ENCODE measurements at places on chromosomes 5 and 9. TPM values are rescaled to one million over a fixed set of nuclear protein-coding genes. Genes with fewer than 3 reads are reported as not detected.
A peak's percentile ranks its signal among the peaks of the same experiment; 100 is the strongest.

The EPB41L4B gene
- total RNA-seq = 20.6 TPM

The SMIM33 gene
- total RNA-seq = not detected

The SV2C gene
- total RNA-seq = under 0.01 TPM

The CSF1R gene
- 4.5 TPM for total RNA-seq

The CCDC187 gene
- total RNA-seq = 0.60 TPM

The QRFP gene
- not detected for total RNA-seq

The ADRA1B gene
- 2.6 TPM for total RNA-seq

DNA sequence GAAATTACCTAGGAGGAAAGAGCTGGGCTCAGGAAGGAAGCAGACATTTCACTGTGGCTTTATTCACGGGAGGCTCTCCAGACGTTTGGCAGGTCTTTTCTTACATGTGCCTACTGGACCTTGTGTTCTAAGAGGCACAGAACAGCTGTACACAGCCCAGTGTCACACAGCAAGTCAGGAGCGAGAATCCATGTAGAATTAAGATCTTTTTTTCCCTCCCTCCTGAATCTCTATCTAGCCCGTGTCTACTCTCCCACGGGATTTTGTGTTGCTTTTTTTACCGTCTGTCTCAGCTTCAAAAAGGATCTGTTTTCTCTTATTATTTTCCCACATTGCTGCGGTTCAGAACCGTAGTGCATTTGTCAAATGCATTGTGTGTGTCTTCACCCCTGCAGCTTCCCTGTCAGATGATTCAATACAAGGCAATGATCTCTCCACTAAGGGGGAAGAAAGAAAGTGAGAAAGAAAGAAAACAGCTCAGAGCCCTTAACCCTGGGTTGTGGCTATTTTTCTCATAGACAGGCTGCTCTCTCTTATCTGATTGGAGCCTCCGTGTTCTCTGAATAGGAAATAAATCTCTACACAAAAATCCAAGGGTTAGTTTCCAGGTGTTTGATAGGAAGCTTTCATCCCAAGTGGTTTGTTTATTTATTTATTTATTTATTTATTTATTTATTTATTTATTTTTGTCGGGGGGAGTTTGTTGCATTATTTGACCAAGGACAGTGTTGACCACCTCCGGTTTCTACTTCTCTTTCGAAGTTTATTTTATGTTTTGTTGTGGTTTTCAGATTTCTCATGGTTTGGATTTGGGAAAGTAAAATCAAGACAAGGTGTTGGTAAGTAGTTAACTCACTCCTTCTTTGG, 191.0 kb downstream of the NTRK2 start:
- no peaks in the 10 kb centered on the region for H3K27me3 ChIP-seq
- no peak for DNase-seq

- no peaks in the 10 kb centered on the region for H3K36me3 ChIP-seq
- DNase-seq = no peak
- H3K4me1 ChIP-seq = peaks cover 26% of the 10 kb centered on the region
These were observed 1.8 kb upstream of the MAML1 start for GRCh38 chr5:179730852-179731251.

- H3K4me3 ChIP-seq = no peak overlapping the region
- no peak for DNase-seq
- H3K36me3 ChIP-seq = no peaks in the 10 kb centered on the region
These were observed 101.4 kb downstream of the ATG10 start for GRCh38 chr5:82073179-82073578.

GRCh38 chr9:115116421-115117284, 1.3 kb downstream of the TNC start:
- peaks cover 27% of the 10 kb centered on the region for H3K27me3 ChIP-seq
- no peak overlapping the region for H3K27ac ChIP-seq
- no peaks in the 10 kb centered on the region for H3K36me3 ChIP-seq
- H3K4me1 ChIP-seq = peaks cover 15% of the 10 kb centered on the region
- no peak for DNase-seq

GRCh38 chr5:1929108-1929991, 46.6 kb upstream of the IRX4 start:
- no peaks in the 10 kb centered on the region for H3K36me3 ChIP-seq
- no peak overlapping the region for H3K4me3 ChIP-seq
- H3K27ac ChIP-seq = no peak overlapping the region
- DNase-seq = no peak

DNA sequence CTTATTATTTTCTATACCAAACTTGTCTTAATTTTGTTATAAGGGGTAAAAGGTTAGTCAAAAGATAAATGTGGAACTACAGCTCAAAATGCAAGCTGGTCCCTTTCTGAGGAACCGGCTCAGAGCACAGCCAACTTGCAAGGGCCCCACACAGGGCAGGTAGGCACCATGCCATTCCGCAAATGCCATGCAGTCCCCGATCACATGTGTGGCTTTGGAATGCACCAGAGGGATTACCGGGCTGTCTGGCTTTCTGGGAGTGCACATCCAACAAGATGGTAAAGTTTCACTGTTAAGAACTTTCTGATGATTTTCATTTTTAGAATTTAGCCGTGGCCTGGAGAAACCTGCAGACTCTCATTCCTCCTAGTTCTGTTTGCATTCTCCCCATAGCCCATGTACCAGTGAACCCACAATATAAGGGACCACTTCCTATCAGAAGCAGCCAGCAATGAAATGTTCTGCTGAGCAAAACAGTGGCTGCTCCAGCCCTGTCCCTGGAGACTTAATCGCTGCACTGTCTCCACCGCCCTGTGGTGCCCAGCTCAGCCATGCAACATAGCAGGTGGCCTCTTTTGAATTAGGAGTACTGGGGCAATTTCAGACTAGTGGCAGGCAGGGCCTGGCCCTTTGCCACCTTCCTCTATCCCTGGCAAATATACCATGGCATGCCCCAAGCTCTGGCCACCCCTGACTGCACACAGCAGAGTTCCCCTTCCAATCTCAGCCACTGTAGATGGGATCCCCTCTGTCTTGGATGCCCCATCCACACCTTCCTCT, 11.4 kb downstream of the SHB start:
- H3K4me1 ChIP-seq = peaks cover 33% of the 10 kb centered on the region
- H3K27ac ChIP-seq = no peak overlapping the region
- DNase-seq = no peak
- no peaks in the 10 kb centered on the region for H3K36me3 ChIP-seq
- no peak overlapping the region for H3K4me3 ChIP-seq

DNA sequence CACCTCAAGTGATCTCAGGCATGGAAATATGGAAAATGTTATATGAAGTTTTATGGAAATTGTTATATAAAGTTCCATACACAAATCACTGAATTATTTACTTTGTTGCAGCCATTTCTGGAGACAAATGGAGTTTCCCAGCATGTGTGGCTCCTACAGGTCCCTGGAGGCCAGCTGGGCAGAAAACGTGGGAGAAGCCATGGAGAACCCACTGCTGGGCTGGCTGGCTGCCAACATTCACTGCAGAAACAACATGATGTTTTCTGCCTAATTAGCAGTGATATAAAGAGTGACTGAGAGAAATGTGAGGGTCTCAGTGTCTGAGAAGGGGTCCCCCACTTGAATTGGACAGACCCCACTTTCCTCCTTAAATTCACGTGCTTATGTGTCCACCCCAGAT, 208.8 kb upstream of the IRX2 start:
- no peak for DNase-seq
- H3K4me1 ChIP-seq = no peaks in the 10 kb centered on the region
- H3K36me3 ChIP-seq = no peaks in the 10 kb centered on the region
- H3K4me3 ChIP-seq = no peak overlapping the region
- H3K27ac ChIP-seq = no peak overlapping the region

DNA sequence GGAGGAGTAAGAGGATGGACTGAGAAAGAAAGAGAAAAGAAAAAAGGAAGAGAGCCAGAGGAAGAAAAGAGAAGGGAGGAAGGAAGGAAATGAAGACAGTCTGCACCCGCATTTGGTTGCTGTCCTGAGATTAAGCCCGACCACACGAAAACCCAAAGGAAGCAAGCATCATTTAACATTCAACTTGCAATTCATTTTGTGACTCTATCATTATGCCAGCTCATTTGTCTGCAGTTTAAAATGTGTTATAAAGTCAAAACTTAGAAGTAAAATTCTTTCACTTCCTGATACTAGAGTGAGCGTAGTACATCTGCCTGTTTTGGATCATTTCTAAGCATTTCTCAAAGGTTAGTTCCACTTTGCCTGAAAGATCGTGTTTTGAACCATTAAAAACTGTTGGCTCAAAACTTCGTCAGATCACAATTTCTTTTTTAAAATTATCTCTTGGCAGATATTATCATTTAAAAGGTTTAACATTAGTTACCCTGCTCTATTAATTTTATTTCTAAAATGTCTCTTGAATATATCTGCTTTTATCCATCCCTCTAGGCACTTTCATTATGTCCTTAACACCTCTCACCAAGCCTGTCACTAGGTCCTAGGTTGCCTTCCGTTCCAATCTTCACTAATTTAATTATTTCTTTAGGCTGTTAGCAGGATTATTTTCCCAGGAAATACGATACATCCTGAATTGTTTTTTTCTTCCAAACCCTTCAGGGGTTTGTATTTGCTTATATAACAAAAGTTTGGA, 240.9 kb downstream of the TLE4 start:
- no peaks in the 10 kb centered on the region for H3K27me3 ChIP-seq
- no peak for DNase-seq
- no peak overlapping the region for H3K27ac ChIP-seq
- H3K4me3 ChIP-seq = no peak overlapping the region
- no peaks in the 10 kb centered on the region for H3K36me3 ChIP-seq

GRCh38 chr5:150765011-150765798, 6.4 kb upstream of the DCTN4 start:
- H3K4me3 ChIP-seq = no peak overlapping the region
- peaks cover 11% of the 10 kb centered on the region for H3K4me1 ChIP-seq
- peak overlapping the region; percentile 77 for H3K27ac ChIP-seq
- no peaks in the 10 kb centered on the region for H3K27me3 ChIP-seq
- no peaks in the 10 kb centered on the region for H3K36me3 ChIP-seq

DNA sequence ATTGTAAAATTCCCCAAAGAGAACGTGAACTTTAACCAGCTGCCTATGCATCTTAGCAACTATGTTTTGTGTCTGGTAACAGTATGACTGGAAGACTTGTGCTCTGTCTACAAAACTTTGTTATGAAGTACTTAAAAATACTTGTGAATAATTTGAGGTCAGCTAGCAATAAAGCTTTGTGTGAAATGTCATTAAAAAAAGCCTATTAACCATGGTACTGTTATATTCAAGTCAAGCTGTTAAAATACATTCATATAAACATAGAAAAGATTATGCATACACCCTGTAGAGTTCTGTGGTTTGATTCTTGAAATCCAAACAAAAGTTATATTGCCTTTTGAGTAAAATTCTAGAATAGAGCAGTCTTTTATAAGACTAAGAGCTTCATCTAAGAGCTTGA, 60.1 kb downstream of the VCAN start:
- H3K4me1 ChIP-seq = no peaks in the 10 kb centered on the region
- H3K27ac ChIP-seq = no peak overlapping the region
- H3K4me3 ChIP-seq = no peak overlapping the region
- H3K27me3 ChIP-seq = no peaks in the 10 kb centered on the region

DNA sequence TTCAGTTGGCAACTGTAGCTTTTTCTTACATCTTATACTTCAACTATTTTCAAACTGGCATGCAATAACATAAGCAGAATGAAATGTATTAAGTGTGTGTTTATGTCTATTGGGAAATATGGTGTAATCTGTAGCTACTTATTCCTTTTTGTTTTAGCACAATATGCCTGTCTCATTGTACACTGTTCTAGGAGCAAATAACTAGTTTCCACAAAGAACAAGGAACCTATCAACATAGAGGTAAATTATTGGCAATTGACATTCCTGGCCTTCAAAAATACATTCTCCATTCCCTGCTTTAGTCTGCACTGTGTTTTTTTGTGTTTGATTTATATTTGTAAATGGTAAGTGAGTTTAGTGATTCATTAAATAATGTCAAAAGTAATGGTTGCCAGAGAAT, 75.7 kb downstream of the FBXL7 start:
- H3K27ac ChIP-seq = peak overlapping the region; percentile 54
- no peaks in the 10 kb centered on the region for H3K27me3 ChIP-seq
- no peak overlapping the region for H3K4me3 ChIP-seq
- H3K4me1 ChIP-seq = no peaks in the 10 kb centered on the region
